ENCODE measurements at places on chromosomes 11 and 22.

DNA sequence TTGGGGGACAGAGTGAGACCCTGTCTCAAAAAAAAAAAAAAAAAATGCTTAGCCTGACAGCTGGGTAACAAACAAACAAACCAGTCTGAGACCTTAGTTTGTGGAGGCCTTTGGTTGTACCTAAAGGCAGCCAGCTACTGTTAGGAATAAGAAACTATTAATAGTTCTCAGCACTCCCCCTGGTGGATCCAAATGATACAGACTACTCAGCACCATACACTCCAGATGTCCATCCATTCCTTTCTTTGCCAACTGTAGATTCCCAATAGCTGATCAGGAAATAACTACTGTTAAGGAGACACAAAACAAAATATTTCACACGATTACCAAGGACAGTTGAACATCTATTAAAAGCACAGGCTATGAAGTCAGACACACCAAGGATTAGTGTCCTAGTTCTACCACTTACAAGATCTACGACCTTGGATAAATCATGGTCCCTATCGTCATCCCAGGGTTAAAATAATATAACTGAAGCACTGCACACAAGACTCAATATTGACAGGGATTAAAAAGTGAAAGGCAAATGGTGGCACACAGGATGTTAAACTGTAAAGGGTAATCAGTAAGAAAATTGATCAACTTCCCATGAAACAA is 17.2 kb downstream of the CLDN25 start:
- DNase-seq = peak; percentile 18

DNA sequence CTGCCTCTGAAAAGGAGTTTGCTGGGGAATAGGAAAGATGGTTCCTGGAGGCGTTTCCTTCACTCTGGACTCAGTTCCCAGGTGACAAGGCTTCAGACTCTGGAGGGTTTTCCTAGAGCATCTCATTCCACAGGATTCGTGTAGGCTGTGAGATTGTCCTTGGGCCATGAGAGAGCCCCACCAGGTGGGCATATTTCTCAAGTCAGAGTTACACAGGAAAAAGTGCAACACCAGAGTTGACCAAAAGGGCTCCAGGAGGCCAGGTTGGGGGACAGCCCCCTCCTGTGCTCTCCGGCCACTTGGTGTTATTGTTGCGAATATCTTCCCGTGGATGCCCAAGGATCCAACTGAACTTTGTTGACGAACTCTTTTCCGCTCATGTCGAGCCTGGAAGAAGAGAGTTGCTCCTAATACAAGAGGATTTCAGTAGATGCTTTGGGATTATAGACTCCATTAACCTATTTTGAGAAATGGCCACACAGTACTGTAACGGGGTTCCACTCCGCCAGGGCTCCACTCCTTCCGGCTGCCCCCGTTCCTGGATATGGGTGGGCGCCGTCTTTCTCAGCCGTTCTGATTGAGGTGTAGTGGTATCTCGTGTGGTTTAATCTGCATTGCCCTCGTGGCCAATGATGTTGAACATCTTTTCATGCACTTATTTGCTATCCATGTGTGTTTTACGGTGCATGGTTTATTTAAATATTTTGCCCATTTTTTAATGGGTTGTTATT is 580.3 kb downstream of the BRD1 start:
- DNase-seq = no peak

DNA sequence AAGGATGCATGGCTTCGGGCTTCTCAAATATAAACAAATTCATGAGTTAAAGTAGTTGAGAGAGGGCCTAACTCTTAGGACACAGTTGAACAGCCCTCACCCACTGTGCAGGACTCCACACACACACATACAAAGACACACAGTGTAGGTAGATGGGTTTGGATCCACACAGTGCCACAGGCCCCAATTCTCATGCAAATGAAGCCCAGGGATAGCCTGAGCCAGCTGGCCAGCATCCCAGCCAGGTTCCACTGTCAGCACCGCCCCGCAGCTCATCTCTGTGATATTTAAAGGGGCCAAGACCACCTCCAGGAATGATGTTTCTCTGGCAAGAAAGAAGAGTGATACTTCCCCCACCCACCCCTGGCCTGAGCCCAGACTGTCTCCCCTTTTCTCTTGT is 11.7 kb downstream of the SLC35C1 start:
- no peak for DNase-seq

- no peak for DNase-seq
These were observed 1035.0 kb downstream of the TBC1D22A start for GRCh38 chr22:47797342-47797945.

- DNase-seq = no peak
These were observed 638.5 kb downstream of the NTM start for GRCh38 chr11:132008872-132009271.

DNA sequence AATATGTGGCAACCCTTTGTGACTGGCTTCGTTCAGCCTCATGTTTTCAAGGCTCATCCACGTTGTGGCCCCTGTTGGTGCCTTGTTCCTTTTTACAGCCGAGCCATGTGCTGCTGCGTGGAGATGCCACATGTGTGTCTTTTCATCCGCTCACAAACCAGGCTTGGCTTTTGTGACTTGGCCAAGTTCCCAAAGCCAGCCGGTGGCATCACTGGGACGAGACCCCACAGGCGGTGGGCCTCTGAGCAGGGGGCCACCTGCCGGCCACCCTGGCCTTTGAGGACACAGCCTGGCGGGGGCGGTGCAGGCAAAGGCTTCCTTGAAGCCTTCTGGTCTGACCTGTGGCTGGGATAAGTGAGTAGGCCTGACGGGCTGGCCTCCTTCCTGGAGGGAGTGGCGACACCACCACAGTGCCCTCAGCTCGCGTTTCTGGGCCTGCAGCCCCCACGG is 10.5 kb downstream of the GRK2 start:
- no peak for DNase-seq

- no peak for DNase-seq
These were observed 4.9 kb upstream of the CCDC86 start for GRCh38 chr11:60836866-60837515.

- DNase-seq = no peak
These were observed 819 bp upstream of the KCNQ1OT1 start for GRCh38 chr11:2700415-2701211.

DNA sequence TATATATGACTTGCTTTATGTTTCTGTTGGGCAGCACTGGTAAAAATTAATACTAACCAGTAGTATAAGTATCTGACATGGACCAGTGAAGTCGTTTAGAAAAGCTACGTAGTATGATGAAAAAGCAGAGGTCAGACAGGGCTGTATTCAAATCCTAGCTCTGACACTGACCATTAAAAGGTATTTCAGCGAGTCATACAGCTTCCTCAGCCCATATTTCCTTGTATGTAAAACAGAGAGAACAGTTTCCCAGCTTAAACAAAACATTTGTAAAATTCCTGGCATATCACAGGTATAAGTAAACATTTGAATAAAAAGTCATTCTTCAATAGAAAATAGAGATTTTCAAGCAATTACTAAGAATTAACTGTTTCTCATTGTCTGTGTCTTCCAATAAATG is 4.2 kb downstream of the NOX4 start:
- no peak for DNase-seq

DNA sequence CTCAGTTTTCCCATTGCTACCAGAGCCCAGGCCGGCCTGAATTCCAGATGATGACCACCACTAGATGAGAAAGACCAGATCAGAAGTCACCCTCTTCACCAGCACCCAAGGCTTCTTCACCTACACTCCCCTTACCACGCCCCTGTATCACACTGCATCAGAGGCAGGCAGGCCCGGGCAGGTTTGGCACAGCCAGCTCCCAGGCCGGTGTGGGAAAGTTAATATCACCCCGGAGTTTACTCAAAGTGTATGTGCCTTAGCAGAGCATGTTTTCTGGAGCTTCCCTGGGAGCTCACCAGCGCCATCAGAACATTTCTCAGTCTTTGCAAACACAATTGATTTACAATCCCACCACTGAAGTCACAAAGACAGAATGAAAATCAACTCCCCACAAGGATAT is 47.5 kb upstream of the POU2AF1 start:
- peak; percentile 44 for DNase-seq

- no peak for DNase-seq
These were observed 28.4 kb downstream of the NUP160 start for GRCh38 chr11:47819743-47820142.

GRCh38 chr11:132803436-132803835 is 728.9 kb downstream of the OPCML start:
- no peak for DNase-seq

- DNase-seq = no peak
These were observed 208.1 kb upstream of the TENM4 start for GRCh38 chr11:79648766-79649520.

DNA sequence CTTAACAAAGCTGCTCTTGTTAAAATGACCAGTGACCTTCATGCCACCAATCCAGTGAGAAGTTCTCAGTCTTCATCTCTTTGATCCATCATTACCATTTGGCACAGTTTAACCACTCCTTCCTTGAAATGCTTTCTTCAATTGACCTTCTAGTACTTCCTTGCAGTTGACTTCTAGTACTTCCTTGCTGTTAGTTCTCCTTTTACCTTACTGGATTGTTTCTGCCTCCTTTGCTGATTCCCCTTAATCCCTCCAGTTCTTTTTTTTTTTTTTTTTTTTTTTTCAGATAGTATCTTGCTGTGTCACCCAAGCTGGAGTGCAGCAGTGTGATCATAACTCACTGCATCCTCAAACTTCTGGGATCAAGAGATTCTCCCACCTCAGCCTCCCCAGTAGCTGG is 66.0 kb upstream of the HORMAD2 start:
- DNase-seq = no peak

DNA sequence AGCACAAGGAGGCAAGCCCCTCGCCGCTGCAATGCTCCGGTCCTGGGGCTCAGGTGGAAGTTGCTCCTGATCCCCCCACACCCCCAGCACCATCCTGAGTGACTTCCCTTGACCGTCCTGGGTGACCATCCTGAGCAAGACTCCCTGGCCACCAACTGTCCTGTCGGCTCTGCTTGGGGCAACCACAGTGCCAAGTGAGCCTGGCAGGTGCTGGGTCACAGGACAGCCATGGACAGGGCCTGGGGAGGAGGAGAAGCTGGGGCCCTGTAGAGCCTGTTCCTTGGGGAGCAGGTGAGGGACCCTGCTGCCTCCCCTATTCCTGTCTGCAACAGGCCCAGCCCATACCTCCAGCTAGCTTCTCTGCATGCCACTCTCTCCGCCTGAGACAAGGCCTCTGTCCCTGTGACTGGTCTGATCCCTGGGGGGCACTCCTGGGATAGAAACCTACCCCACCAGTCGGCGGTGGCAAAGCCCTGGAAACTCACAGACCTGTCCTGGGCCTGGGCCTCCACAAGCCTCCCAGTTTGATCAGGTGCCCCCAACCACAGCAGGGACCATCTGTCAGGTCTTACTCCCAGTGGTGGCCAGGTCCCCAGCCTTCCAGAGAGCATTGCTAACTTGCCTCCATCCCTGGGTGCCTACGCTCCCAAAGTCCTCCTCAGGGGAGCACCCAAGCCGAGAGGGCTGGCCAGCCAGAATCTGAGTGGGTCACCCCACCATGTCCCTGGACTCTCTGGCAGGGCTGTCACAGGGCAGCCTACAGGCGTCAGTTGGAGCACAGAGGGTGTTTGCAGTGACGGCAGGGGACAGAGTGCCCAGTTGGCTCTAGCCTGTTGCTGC is 68.7 kb upstream of the WNT7B start:
- no peak for DNase-seq

DNA sequence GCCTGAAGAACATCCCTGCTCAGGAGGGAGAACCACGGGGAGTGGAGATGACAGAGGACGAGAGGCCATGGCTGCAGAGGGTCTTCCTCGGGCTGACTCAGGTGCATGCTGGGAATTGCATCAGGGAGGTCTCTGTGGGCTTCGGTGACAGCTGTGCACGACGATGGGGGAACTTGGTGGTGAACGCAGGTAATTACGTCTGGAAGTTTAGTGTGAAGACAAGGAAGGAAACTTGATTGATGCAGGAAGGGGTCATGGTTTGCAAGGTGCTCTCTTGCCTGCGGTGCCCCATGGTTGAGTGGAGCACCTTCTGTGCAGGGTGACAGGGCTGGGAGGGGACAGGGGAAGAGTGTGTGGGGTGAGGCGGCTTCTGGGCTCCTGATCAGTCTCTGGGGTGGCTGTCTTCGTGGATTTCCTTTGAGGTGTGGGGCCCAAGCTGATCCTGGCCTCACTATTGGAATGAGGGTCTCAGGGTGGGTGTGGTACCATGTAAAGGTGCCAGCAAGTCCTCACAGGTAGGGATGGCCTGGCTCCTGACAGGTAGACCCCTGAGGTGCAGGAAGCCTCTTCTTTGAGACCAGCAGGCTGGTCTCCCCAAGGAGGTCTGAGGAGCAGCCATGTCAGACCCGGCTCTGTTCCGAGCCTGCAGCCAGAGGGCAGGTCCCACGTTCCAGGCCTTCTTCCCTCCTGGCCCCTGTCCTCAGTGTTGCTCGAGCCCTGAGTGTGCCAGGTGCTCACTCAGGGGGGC is 1020.1 kb downstream of the TBC1D22A start:
- no peak for DNase-seq

GRCh38 chr11:826227-826621 is 1.5 kb upstream of the CRACR2B start:
- DNase-seq = no peak

All from NCI-H446 treated with DMSO at 0.1 percent for 48 hours (cell line).